Central memory CD4-positive, alpha-beta T cell (primary cell): ENCODE measurements at places on chromosomes 2 and 18.
A peak's percentile ranks its signal among the peaks of the same experiment; 100 is the strongest.

DNA sequence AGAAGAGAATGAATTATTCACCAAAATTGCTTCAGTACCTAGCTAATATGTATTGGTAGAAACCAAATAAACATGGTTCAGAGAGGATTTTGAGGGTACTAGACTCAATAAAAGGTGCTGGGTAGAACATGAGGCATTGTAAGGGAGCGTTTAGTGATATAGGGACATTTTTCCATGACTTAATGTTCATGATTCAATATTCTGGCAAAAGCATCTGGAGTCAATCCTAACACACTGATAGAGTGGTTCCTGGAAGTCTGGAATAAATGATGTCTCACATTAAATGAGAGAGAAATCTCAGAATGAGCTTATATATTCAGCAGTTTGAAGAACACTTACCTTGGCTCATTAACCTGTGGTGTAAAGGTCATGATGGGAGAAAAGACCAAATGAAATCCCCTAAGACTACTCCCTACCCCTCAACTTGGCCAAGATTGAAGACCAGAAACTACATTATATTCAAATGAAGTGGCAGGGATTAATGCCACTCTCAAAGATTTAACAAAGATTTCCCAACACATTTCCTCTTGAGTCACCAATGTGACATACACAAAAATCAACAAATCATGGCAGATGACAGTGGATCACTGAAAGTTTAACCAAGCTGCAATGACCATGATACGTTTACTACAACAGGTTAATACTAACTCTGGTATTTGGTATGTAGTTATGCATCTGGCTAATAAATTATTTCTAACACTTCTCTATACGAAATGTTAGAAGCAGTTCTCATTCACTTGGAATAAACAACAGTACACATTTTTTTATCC is 309.5 kb downstream of the SATB2 start:
- DNase-seq = no peak

GRCh38 chr18:45274026-45274425 is 341.2 kb upstream of the SLC14A2 start:
- no peak for DNase-seq

- DNase-seq = no peak
Measured at GRCh38 chr2:177201919-177202346, 10.7 kb upstream of the HNRNPA3 start.

DNA sequence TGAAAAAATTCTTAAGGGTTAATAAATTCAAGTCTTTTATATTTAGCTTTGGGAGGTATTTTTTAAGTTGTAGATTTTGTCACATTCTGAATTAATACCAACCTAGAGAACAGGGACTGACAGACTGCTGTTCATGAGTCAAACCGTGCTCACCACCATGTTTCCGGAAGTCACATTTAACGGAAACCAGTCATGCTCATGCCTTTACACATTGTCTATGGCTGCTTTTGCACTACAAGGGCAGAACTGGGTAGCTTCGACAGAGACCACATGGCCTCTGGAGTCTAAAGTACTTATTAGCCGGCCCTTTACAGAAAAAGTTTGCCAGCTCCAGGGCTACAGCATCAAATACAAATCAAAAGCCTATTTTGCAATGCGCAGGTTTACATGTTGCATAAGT is 33.3 kb downstream of the LONRF2 start:
- DNase-seq = no peak

DNA sequence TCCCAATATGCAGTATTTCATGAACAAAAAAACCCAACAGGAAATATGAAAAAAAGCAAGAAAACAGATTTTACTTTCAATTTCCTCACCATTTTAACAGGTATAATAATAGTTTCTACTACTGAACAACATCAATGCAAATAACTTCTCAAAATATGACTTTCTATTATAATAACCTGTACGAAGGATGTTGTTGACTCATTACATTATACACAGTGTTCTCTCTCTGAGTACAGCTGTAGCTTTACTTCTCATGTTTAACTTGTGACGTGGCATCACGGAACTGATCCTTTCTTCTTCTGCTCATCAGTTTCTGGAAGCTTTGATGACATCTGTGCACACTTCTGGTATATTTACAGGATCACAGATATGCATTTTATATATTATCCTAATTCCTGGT is 40.0 kb downstream of the FAM228A start:
- DNase-seq = no peak

GRCh38 chr2:100968146-100969145 is 33.6 kb upstream of the RPL31 start:
- DNase-seq = no peak

DNA sequence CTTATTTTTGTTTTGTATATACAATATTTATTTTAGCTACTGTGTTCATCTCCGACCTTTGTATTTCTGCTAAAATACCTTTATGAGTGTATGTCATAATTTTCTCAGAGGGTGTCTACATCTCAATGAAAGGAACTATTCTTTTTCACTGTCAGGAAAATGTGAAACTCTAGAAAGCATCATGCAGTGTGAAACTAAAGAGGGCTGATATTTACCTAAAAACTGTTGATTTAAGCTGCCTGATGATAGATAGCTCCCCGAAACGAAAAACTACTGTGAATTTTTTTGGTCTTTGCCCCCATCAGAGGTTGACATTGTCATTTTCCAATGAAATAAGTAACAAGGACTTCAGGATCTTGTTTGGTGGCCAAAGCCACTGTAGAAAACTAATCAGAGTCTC is 38.8 kb downstream of the TMEM178A start:
- DNase-seq = no peak

GRCh38 chr2:11355194-11356053 is 11.0 kb upstream of the ROCK2 start:
- no peak for DNase-seq

- DNase-seq = no peak
Measured at GRCh38 chr18:68220458-68220857, 494.4 kb downstream of the TMX3 start.

- no peak for DNase-seq
Measured at GRCh38 chr2:85393836-85394235, 16.3 kb downstream of the CAPG start.

GRCh38 chr2:17148407-17149145 is 369.7 kb downstream of the RAD51AP2 start:
- no peak for DNase-seq

DNA sequence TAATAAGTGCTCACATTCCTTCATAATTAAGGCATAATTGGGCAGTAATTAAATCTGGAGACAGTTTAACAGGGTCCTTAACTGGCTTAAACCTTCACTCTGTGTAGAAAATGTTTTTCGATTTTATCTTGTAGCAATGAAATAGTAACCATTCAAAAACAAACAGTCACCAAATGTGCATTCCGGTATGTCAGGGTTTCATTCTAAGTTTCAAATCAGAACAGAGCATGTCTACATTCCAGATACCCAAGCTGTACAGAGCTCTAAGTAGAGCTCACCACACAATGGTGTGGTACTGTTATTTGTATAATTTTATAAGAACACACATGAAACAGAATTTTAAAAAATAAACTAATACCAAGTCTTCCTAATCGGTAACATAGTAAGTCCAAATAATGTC is 52.6 kb downstream of the SMAD2 start:
- DNase-seq = no peak

GRCh38 chr2:65316072-65316471 is 88.4 kb downstream of the ACTR2 start:
- no peak for DNase-seq

DNA sequence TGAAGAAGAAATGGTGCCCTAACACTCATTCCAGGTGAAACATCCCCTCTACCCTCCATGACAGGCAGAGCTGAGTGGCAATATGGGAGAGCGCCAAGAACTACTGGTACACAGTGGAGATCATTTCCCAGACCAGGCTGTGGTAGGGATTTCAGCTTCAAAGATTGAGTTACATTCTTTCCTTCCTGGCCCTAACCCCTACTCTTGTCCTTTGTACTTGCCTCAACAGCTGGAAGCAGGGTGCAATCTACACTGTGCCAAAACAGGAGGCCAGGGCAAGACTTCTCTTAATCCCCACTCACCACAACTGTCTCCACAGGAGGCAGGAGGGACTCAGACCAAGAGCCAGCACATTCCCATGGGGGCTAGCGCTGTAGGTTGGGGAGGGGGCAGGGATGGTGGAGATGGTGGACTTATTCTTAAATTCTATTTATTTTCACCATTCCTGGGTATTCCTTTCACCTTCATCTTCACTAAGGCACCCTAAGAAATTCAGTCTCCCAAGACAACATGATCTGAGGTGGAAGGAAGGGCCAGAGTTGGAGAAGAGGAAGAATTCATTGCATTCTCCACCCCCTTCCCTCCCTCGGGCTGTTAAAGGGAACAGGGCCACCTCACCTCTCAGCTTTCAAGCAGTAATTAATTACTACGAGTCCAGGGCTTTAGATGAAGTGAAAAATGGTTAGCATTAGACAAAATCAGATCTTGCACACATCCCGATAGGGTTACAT is 65.9 kb downstream of the AAK1 start:
- DNase-seq = no peak

DNA sequence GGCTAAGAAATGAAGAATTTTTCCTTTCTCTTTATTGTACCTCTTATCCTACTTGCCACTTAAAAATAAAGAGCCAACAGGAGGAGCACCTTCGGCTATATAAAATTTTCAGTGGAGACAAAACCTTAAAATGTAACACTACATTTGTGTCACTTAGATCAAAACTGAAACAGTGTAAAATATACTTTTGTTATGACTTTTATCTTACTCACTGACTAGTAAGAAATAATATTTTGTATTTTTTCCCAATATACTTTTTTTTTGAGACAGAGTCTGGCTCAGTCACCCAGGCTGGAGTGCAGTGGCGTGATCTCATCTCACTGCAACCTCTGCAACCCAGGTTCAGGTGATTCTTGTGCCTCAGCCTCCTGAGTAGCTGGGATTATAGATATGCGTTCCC is 28.3 kb downstream of the KCNJ13 start:
- no peak for DNase-seq

GRCh38 chr18:13245481-13246000 is 27.0 kb downstream of the LDLRAD4 start:
- no peak for DNase-seq

- no peak for DNase-seq
Measured at GRCh38 chr2:235055891-235056516, 104.2 kb downstream of the SH3BP4 start.

GRCh38 chr2:166444306-166444705 is 49.7 kb downstream of the SCN7A start:
- no peak for DNase-seq

DNA sequence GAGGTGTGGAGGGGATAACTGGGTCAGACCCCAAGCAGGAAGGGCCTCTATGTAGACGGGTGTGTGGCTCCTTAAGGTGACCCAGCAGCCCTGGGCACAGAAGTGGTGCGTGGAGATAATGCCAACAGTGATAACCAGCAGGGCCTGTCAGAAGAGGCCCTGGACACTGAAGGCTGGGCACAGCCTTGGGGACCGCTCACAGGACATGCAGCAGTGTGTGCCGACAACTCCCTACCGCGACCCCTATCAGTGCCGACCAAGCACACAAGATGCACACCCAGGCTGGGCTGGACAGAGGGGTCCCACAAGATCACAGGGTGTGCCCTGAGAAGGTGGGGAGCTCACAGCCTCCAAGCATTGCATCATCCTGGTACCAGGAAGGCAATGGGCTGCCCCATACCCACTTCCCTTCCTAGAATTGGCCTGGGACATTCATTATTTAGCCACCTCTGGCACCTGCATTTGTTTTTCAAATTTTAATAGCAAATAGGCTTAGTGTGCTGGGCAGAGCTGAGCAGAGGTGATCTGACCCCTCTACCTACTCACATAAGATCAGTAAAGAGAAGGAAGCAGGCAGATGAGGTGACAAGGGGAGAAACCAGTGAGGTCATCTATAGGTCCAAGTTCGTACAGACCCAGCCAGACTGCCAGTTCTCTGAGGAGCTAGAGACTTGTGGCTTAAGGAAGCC is 55.2 kb downstream of the BCL11A start:
- DNase-seq = no peak

GRCh38 chr2:172806493-172806892 is 70.8 kb downstream of the RAPGEF4 start:
- DNase-seq = peak; percentile 1

GRCh38 chr2:68404893-68405799 is 40.1 kb downstream of the PLEK start:
- DNase-seq = no peak

GRCh38 chr18:26765498-26765897 is 100.0 kb downstream of the AQP4 start:
- no peak for DNase-seq

DNA sequence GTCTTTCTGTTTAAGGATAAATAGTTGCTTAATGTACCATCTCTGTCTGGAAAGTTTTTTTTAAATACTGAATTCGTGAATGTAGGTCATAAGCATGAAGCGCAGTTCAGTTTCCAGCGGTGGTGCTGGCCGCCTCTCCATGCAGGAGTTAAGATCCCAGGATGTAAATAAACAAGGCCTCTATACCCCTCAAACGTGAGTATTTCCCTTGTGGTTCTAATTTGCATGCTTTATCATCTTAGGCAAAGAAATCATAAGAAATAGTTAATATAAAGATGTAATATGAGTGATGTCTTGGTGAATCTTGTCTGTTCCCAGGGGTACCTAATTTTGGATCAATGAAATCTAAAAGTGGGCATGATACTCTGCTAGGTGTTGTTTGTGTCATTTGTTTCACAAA is 1.5 kb downstream of the NDC80 start:
- DNase-seq = no peak

DNA sequence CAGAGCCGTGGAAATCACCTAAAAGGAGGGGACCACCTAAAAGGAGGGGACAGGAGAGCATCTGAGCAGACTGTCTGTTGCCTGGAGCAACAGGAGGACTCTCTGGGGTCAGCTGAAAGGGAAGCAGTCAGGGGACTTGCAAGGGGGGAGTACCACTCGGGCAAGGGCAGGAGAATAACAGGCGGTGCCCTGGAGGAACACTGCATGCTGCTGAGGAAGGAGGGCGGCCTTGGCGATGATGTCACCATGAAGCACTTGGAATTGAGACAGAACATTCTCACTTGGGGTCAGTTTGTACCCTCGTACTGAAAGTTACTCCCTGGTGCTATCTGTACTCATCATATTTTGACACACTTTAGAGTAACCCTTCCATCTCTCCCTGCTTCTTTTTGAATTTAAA is 18.4 kb downstream of the SIX3 start:
- DNase-seq = no peak

GRCh38 chr2:168456521-168457189 is 583 bp downstream of the CERS6 start:
- peak; percentile 12 for DNase-seq

- DNase-seq = no peak
Measured at GRCh38 chr18:33210575-33211189, 229.8 kb downstream of the CCDC178 start.

DNA sequence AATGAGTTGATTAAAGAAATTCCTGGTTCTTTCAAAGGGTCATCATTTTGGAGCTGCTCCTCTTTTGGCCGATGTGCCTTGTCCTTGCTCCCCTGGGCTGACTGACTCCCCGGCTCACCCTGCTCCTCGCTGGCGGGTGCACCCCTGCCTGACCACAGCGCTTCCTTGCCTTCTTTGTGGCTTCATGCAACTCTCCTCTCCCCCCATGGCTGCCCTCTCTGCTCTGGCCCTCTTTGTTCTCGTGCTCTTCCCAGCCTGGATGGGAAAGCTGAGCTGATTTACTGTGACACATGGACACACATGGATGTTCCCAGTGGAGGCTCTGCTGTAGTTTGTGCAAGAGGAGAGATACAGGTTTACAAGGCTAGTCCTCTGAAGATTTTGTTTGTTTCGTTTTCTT is 234.6 kb downstream of the HAUS1 start:
- DNase-seq = no peak
